Dermis microvascular lymphatic vessel endothelial cell (primary cell): ENCODE measurements at places on chromosomes 12 and 14.

DNA sequence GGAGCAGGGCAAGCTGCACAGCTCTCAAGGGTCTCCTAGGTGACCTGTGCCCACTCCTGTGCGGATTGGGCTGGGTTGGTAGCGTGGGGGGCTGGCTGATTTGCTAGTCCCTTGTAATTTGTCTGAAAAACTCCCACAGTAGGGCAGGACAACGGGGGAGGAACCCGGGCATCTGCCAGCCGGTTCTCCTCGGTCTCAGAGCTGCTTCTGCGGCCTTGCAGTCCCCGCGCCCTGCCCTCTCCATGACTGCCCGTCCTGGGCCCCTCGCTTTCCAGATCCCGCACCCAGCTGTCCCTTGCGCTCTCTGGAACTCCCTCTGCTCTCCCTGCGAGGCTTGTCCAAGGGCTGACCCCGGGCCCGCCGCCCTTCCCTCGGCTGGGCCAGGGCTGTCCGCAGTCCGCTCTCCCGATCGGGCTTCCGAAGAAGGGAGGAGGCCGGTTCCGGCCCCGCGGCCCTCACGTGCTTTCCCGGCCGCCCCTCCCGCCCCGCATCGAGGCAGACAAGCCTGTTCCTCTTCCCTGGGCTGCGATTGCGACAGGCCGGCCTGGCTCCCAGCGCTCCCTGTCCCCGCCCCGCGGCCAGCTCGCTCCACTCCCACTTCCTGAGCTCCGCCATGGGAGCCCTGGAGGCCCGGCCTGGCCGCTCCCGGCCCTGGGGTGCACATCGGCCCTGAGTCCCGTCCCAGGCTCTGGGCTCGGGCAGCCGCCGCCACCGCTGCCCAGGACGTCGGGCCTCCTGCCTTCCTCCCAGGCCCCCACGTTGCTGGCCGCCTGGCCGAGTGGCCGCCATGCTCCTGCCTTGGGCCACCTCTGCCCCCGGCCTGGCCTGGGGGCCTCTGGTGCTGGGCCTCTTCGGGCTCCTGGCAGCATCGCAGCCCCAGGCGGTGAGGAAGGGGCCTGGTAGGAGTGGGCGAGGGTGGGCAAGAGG lies at the start of gene LTBR:
Gene LTBR, plus strand, starts transcription at position 591 of the 927 bp plus-strand sequence. Its CDS starts 197 bp downstream, at position 788.
- peak; percentile 93 for DNase-seq

DNA sequence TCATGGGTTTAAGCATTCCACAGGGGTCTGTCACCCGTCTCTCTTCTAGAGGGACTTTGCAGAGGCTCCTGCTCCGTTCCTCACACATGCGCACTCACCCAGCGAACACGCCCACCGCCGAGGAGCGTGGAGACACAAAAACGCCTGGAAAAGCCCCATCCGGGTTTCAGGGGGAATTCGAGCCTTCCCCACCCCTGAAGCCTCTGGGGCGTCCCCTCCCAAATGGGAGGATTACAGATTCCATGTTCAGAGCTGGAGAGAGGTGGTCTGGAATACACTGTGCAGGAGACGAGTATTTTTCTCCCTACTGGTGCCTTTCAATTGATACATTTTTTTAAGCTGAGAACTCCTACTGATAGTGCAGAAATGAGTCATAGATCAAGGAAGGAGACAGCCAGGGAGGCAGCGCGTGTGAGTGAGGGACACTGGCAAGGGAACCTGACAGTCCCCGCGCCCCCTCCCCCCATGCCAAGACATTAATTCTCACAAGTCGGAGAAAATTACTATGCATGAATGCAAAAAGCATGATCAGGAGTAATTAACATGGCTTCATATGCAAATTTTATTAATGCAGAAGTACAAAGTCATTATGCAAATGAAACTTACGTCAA lies 36.9 kb downstream of the BCL11B start:
- no peak for DNase-seq

DNA sequence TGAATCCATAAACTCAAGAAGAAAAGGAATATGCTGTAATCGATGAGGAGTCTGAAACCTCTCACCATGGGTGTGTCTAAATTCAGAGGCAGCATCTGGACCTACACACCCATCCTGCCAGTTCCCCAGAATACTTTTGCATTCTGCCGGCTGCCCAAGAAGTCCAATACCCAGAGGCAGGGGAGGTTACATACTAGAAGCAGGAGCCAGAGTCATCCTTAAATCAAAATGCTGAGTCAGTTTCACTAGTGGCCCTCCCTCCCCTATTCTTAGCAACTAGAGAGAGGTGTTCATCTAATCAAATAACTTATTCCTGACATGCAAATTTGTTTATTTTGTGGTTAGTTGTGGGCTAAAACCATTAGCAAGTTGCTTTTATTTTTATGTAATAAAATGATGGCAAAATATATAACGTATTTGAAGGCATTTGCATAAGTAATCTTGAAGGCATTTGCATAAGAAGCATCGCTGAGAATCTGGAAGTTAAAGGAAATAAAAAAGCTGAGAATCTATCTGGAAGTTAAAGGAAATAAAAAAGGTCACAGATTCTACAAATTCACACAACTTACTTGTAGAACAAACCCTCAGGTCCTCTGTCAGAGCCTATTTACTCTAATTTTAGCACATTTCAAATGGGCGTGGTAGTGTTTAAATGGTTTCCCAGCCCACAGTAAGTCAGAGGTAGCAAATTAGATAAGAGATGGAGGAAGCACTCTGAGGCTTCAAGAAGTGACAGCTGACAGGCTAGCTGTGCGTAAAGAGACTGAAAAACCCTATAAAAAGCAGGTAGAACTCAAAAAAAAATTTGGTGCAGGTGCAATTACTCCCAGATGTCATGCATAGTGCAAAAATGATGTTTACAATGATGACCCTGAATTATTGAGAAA lies 7.8 kb downstream of the BHLHE41 start:
- DNase-seq: no peak

GRCh38 chr12:11724888-11725311 lies 75.4 kb downstream of the ETV6 start:
- peak; percentile 49 for DNase-seq

- no peak for DNase-seq
Observed at GRCh38 chr12:12870465-12870864, 20.9 kb upstream of the GPRC5A start.

DNA sequence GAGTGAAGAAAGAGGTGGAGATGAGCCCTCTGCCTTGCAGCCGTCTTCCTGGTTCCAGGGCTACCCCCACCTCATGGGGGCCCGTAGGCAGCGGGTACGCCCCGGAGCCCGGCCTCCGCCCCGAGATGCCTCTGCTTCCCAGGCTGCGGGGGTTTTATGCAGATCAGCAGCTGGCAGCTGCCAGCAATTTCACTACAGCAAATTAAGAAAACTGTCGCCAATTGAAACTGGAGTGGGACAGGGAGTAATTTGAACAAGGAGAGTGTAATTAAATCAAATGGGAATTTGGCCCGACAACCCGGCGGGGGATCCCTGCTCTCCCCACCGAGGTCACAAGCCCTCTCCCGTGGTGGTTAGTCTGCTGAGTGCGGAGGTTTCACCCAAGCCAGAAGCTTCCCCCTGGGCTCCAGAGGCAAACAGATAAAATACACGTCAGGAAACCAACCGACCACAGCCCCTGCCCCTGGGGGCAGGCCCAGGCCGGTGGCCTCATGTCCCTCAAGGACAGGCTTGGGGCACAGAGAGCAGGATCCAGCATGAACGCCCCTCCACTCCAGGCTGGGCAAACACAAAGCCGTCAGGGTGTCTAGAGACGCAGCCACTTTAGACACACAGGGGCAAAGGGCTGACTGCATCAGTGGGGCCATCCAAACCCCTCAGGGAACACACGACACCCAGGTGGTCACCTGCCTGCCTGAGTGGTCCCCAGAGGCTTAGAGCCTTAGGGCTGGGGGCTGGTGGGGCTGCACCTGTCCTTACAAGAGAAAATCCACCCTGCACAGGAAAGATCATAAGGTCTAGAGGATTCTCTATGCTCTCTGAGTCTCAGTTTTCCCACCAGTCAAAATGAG lies 53.8 kb downstream of the TESC start:
- DNase-seq: no peak

- DNase-seq: peak; percentile 64
Observed at GRCh38 chr12:13278249-13278787, 81.8 kb downstream of the EMP1 start.

DNA sequence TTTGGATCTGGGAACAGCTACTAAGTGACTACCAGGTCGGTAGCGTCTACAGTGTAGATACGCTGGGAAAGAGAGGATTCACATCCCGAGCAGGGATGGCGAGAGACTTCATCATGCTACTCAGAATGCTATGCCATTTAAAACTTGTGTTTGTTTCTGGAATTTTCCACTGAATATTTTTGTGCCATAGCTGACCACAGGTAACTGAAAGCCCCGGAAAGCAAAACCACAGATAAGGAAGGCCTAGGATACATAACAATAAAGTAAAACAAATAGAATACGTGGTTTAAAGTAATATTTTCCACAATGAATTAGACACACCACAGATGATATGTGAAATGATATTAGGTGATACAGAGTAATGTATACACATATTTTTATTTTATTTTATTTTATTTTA lies 7.9 kb upstream of the HCAR1 start:
- no peak for DNase-seq

GRCh38 chr12:112341046-112341825 lies 41.0 kb downstream of the HECTD4 start:
- no peak for DNase-seq
